ENCODE measurements at places on chromosomes 4 and X.

- H3K27me3 ChIP-seq = no peaks in the 10 kb centered on the region
- H3K4me3 ChIP-seq = no peak overlapping the region
- H3K27ac ChIP-seq = no peak overlapping the region
- H3K4me1 ChIP-seq = no peaks in the 10 kb centered on the region
- no peak for DNase-seq
- H3K36me3 ChIP-seq = no peaks in the 10 kb centered on the region
These were observed 473.0 kb downstream of the SPRY1 start for GRCh38 chr4:123869286-123870215.

- H3K27me3 ChIP-seq = no peaks in the 10 kb centered on the region
- no peaks in the 10 kb centered on the region for H3K36me3 ChIP-seq
- no peaks in the 10 kb centered on the region for H3K4me1 ChIP-seq
- H3K4me3 ChIP-seq = no peak overlapping the region
These were observed 310.4 kb downstream of the ZNF674 start for GRCh38 chrX:46234775-46235174.

- peaks cover 39% of the 10 kb centered on the region for H3K4me1 ChIP-seq
- H3K4me3 ChIP-seq = no peak overlapping the region
- no peak overlapping the region for H3K27ac ChIP-seq
- no peaks in the 10 kb centered on the region for H3K27me3 ChIP-seq
- no peak for DNase-seq
These were observed 7.4 kb downstream of the RAB33A start for GRCh38 chrX:130179170-130179569.

GRCh38 chr4:38161208-38162113 lies 201.3 kb downstream of the PTTG2 start:
- peaks cover 16% of the 10 kb centered on the region for H3K36me3 ChIP-seq
- peaks cover 80% of the 10 kb centered on the region for H3K4me1 ChIP-seq
- peaks cover 7% of the 10 kb centered on the region for H3K27me3 ChIP-seq
- H3K27ac ChIP-seq = peak overlapping the region; percentile 90
- no peak for DNase-seq

- H3K4me1 ChIP-seq = peaks cover 37% of the 10 kb centered on the region
- H3K27me3 ChIP-seq = no peaks in the 10 kb centered on the region
- no peak overlapping the region for H3K27ac ChIP-seq
- no peak for DNase-seq
These were observed 9.2 kb downstream of the TMEM156 start for GRCh38 chr4:39023059-39023458.

DNA sequence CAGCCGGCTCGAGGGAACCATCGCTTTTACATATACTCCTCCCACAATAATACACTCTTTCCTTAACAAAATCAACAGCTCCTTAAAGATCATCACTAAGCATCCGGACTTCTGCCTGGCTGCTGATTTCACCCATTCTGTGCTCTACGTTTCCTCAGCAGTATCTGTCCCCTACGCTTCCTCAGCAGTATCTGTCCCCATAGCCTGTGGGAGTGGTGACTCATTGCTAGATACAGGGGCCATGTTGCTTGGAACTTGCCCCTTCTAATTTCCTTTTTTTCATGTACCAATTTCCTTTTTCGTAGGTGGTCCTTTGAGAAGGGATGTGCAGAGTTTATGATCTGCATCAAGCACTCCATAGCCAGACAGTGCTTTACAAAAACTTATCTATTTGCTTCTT lies 18.6 kb downstream of the MAP3K15 start:
- peaks cover 2% of the 10 kb centered on the region for H3K27me3 ChIP-seq
- DNase-seq = no peak
- no peak overlapping the region for H3K27ac ChIP-seq
- H3K36me3 ChIP-seq = no peaks in the 10 kb centered on the region
- H3K4me1 ChIP-seq = no peaks in the 10 kb centered on the region

DNA sequence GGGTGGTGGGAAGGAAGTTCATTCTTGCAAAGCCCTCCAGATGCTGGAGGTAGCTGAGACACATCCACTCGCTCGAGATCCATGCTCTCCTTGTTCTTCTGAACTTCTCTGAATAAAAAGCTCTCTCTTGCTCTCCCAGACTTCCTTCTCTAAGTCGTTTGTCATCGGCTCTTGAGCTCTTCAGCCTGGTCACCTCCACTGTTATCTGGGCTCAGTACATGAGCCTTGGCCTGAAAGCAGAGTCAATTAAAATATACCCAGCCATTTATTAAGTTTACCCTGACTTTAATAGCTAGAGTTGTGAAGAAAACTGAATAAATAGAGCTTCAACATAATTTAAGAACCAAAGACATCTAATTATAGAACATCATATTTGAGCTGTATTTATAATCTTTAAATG lies 99.0 kb downstream of the CPE start:
- H3K4me1 ChIP-seq = no peaks in the 10 kb centered on the region
- H3K27me3 ChIP-seq = peaks cover 5% of the 10 kb centered on the region
- no peak overlapping the region for H3K4me3 ChIP-seq
- no peaks in the 10 kb centered on the region for H3K36me3 ChIP-seq
- no peak for DNase-seq

- no peaks in the 10 kb centered on the region for H3K4me1 ChIP-seq
- no peak overlapping the region for H3K27ac ChIP-seq
- no peaks in the 10 kb centered on the region for H3K27me3 ChIP-seq
These were observed 346.7 kb downstream of the PDHA2 start for GRCh38 chr4:96186593-96186992.

DNA sequence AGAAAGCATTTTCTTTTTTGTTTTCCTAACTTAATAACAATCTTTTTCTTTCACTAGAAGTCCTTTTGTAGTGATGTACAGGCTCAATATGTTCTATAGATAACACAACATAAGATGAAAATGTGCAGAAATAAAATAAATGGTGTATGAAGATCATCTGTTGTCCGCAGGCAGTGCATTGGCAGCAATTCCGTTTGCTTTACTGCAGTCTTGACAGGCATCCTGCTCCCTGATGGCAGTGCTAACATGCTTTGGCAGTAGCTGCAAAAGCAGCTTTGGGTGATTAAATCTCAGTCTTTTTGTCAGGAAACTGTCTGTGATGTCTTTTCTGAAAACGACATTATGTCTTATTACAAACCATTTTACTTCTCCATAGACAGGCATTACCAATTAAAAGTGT lies 131.4 kb downstream of the TRAM1L1 start:
- no peaks in the 10 kb centered on the region for H3K36me3 ChIP-seq
- no peak overlapping the region for H3K27ac ChIP-seq

DNA sequence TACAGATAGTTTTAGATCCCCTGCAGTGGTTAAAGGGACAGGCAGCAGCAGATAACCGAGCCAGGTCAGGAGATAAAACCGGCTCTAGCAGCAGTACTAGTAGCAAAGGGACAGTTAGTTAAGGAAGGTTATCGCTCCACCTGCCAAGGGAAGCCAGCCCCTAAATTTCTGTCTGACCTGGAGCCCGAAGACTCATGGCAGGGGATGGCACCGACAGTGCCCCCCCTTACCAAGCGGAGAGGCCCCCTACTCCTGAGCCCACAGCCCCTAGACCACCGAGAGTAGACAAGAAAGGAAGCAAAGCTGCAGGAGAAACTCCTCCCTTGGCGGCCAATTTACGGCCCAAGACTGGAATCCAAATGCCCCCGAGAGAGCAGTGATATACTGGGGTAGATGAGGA lies 61.3 kb upstream of the MAGEC2 start:
- no peaks in the 10 kb centered on the region for H3K36me3 ChIP-seq
- H3K4me1 ChIP-seq = no peaks in the 10 kb centered on the region
- DNase-seq = no peak
- H3K4me3 ChIP-seq = no peak overlapping the region
- no peaks in the 10 kb centered on the region for H3K27me3 ChIP-seq

GRCh38 chr4:19807505-19807904 lies 444.2 kb upstream of the SLIT2 start:
- DNase-seq = no peak
- H3K4me3 ChIP-seq = no peak overlapping the region
- no peak overlapping the region for H3K27ac ChIP-seq
- H3K4me1 ChIP-seq = no peaks in the 10 kb centered on the region

- H3K4me3 ChIP-seq = peak overlapping the region; percentile 84
- DNase-seq = no peak
- H3K27ac ChIP-seq = peak overlapping the region; percentile 75
These were observed 131.4 kb downstream of the CBR4 start for GRCh38 chr4:168878623-168879022.

- no peak overlapping the region for H3K27ac ChIP-seq
- no peaks in the 10 kb centered on the region for H3K4me1 ChIP-seq
- H3K4me3 ChIP-seq = no peak overlapping the region
- no peaks in the 10 kb centered on the region for H3K36me3 ChIP-seq
- no peaks in the 10 kb centered on the region for H3K27me3 ChIP-seq
These were observed 14.5 kb downstream of the ARHGAP24 start for GRCh38 chr4:85489273-85489981.

DNA sequence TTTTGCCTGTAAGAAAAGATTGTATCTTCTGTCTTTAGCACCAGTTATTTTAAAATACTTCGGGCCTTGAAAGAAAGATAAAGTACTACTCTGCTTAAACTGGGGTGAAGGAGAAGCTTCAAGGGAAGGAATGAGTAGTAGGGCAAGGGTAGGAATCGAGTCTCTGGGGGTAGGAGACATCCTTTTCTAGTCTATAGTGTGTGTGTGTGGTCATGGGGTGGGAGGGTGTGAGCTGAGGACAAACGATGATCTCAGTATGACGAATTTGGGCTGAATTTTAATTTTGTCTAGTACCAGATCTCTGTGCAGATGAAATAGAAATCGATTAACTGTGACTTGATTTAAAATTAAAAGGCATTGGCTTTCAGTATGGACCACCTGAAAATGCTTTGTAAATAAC lies 3.3 kb upstream of the MYOZ2 start:
- DNase-seq = no peak
- H3K36me3 ChIP-seq = no peaks in the 10 kb centered on the region
- H3K4me3 ChIP-seq = no peak overlapping the region
- H3K4me1 ChIP-seq = no peaks in the 10 kb centered on the region
- H3K27me3 ChIP-seq = peaks cover 2% of the 10 kb centered on the region

DNA sequence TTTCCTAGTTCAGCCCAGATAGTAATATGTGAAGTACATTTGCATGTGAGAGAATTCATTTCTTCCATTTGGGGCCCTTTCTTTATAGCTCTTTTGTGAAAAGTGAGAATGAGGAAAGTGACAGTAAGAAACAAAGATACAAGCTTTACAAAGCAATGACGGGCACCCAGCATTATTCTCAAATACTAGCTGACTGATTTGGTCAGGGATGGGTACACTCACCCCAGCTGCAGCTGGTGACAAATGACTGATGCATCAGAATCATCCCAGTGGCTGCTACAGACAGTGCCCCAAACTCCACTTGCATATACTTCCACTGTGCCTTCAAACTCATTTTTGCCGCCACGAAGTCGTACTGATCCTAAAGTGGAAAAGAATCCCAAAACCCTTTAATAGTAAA lies 14.8 kb downstream of the PRSS12 start:
- peaks cover 2% of the 10 kb centered on the region for H3K27me3 ChIP-seq
- no peaks in the 10 kb centered on the region for H3K4me1 ChIP-seq
- no peaks in the 10 kb centered on the region for H3K36me3 ChIP-seq
- no peak for DNase-seq
- H3K27ac ChIP-seq = no peak overlapping the region
- H3K4me3 ChIP-seq = no peak overlapping the region

- peak overlapping the region; percentile 52 for H3K27ac ChIP-seq
- H3K27me3 ChIP-seq = peaks cover 79% of the 10 kb centered on the region
- peaks cover 30% of the 10 kb centered on the region for H3K4me1 ChIP-seq
- H3K36me3 ChIP-seq = peaks cover 1% of the 10 kb centered on the region
These were observed 7.3 kb upstream of the GSX2 start for GRCh38 chr4:54092405-54093323.

- peaks cover 15% of the 10 kb centered on the region for H3K27me3 ChIP-seq
- no peaks in the 10 kb centered on the region for H3K4me1 ChIP-seq
- H3K36me3 ChIP-seq = no peaks in the 10 kb centered on the region
- peak within 1 kb of the TSS; percentile 47 for H3K4me3 ChIP-seq
These were observed at the start of gene RPS6KA6 for GRCh38 chrX:84187533-84188319. Gene RPS6KA6 (minus strand): TSS chrX:84188199. CDS start chrX:84187899, 300 bp downstream.

DNA sequence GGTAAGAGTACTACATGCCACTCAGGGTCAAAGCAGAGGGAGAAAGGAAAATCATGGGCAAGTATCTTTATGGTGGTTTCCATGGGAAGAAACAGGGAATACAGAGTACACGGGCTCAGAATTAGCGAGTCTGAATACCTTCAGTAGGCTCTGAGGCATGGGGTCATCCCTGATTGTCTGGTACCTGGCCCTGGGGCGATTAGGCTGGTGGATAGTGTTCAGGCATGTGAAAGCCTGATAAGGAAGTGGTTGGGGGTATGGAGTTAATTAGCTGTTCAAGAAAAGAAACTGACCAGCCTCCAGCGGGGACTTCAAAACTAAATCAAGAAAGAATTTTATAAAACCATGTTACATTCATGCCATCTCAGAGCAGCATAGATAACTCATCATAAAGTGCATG lies 518.8 kb downstream of the RAB28 start:
- no peaks in the 10 kb centered on the region for H3K27me3 ChIP-seq
- H3K4me3 ChIP-seq = no peak overlapping the region
- H3K27ac ChIP-seq = no peak overlapping the region
- no peaks in the 10 kb centered on the region for H3K36me3 ChIP-seq
- no peak for DNase-seq
- H3K4me1 ChIP-seq = no peaks in the 10 kb centered on the region

DNA sequence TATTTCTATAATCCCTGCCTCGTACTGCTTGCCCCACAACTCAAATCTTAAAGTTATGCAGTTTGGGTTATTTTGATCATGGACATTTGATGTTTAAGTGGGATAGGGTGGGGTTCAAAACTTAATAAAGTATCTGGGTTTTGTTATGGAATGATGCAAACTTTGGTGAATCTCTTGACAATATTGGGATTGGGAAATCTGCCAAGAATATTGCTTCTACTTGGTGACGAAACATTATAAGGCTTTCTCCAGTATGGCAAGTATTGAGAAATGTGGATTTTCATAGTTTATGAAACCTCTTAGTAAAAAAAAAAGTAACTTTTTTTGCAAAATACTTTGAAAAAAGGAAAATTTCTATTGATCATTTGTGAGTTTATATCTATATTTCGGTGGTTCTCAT lies 130.8 kb upstream of the SFRP2 start:
- peaks cover 6% of the 10 kb centered on the region for H3K27me3 ChIP-seq
- H3K4me3 ChIP-seq = no peak overlapping the region
- no peak overlapping the region for H3K27ac ChIP-seq
- H3K36me3 ChIP-seq = no peaks in the 10 kb centered on the region
- no peak for DNase-seq

- H3K4me1 ChIP-seq = no peaks in the 10 kb centered on the region
- no peaks in the 10 kb centered on the region for H3K36me3 ChIP-seq
- H3K4me3 ChIP-seq = no peak overlapping the region
- no peaks in the 10 kb centered on the region for H3K27me3 ChIP-seq
- no peak for DNase-seq
- H3K27ac ChIP-seq = no peak overlapping the region
These were observed 298.7 kb upstream of the EPHA5 start for GRCh38 chr4:65968831-65969558.

GRCh38 chr4:125140966-125141495 lies 173.7 kb upstream of the FAT4 start:
- H3K4me3 ChIP-seq = no peak overlapping the region
- H3K36me3 ChIP-seq = no peaks in the 10 kb centered on the region
- no peak overlapping the region for H3K27ac ChIP-seq

DNA sequence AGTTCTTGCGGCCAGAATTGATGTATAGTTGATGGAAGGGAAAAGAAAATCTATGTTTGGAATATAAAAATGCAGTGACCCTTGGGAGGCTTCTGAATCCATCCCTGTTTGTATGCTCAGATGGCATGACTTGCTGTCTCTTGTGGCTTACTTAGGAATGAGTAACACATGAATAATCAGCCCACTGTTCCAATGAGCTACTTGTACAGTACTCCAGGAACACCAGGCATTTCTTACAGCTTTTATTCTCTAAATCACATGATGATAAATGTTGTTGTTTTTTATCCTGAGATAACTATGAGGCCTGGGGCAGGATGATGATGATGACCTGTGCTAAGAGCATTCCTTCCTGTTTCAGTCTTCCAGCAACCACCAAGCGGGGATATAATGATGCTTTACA lies 18.9 kb downstream of the TMPRSS11E start:
- no peak overlapping the region for H3K27ac ChIP-seq
- H3K4me3 ChIP-seq = no peak overlapping the region
- H3K4me1 ChIP-seq = peaks cover 4% of the 10 kb centered on the region
- H3K36me3 ChIP-seq = no peaks in the 10 kb centered on the region
- DNase-seq = no peak
- H3K27me3 ChIP-seq = peaks cover 7% of the 10 kb centered on the region

All from activated T-helper 1 cell treated with anti-CD3 and anti-CD28 coated beads, Interleukin-12 subunit alpha, Interleukin-12 subunit beta, Interleukin-2, Interleukin-4 antibody, amounts not matched to agents 30 ng/mL and 10 ng/mL and 1 ng/mL, durations not matched to agents 14 hours and 24 hours and 36 hours (primary cell).